Kidney (tissue), 22 donors: ENCODE measurements at places on chromosomes 12 and 14. TPM values are rescaled to one million over a fixed set of nuclear protein-coding genes. Genes with fewer than 3 reads are reported as not detected.

DNA sequence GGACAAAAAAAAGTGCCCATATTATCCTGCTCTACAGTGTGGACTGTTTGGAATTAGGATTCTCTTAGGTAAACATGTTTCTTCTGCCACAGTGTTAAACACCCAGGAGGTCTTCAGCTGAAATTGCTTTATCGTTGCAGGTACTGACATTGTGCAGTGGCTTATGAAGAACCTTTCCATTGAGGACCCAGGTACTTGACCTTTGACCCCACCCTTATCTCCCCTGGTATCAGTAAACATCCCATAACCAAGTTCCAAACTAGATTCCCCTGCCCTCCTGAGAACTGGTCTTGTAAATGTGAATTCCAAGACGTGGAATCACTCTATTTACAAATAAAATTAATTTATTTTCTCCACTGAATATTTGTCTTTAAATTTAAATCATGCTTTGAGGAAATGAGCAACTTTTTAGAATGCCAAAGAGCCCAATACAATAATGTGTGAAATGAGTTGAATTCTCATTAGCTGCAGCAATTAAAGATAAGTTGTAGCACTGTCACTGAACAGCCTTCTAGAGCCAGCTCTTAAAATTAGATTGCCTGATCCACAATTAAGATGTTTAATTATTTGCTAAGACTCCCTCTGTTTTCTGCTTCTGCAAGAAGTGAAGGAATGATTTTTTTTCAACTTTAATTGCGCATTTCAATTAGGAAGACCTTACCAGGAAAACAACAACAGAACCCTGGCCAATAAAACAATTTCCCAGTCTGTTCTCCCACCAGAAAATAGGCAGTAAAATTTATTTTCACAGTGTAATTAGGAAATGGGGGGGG is 439.3 kb downstream of the DPF3 start:
- DNase-seq: no peak

DNA sequence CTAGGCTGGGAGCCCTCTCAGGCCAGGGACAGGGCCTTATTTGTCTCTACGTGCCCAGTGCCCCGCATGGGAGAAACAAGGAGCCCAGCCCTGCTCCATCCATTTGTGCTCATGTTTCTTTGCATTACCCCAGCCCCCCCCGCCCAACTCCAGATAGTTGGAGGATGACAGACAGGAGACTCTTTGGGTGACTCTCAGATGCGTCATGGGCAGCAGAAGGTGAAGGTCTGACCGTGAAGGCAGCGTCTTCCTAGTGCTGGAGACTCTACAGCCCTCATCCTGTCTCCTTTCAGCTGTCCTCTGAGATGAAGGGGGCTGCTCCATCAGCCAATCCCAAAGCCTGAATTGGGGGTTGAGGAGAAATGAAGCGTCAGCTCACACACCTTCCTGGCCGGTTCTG is 283 bp upstream of the PSMB11 start:
- no peak for DNase-seq

- peak; percentile 82 for DNase-seq
Measured at GRCh38 chr12:121791671-121792551, 1.6 kb downstream of the RHOF start.

DNA sequence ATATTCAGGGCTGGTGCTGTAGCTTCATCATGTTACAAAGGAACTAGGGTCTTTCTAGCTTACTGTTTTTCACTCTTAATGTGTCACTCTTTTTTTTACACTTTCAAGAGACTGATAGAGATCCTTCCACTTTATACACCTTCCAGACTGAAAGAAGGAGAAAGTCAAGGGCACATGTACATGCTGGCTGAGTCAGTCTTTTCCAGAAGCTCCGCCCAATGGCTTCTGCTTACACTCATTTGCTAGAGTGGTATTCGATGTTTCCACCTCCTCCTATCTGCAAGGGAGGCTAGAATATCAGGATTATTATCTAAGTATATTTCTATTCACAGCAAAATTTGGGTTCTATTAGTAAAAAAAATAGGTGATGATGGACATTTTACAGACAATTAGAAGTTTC is 325.8 kb upstream of the OR4E1 start:
- no peak for DNase-seq

CFAP73 gene
- 0.52 TPM for polyA plus RNA-seq

SCNN1A gene
- 225 TPM for polyA plus RNA-seq

MUCL1 gene
- not detected for polyA plus RNA-seq
